Fibroblast of lung (primary cell): ENCODE measurements at places on chromosomes 1 and 21. TPM values are rescaled to one million over a fixed set of nuclear protein-coding genes. Genes with fewer than 3 reads are reported as not detected.

PCBP3 gene
- 1.7 and 5.1 TPM in 2 replicates for total RNA-seq

TMEM269 gene
- 0.17 TPM in 1 of 2 replicates, not detected in the other for total RNA-seq

TMIGD3 gene
- not detected in 2 replicates for total RNA-seq

LAMC2 gene
- 0.99 and 2.8 TPM in 2 replicates for total RNA-seq

FAM78B gene
- 0.33 and 0.51 TPM in 2 replicates for total RNA-seq

RGS1 gene
- total RNA-seq = under 0.01 and 0.50 TPM in 2 replicates

SIM2 gene
- total RNA-seq = not detected in 2 replicates

COL16A1 gene
- total RNA-seq = 80.3 and 150 TPM in 2 replicates

XCL1 gene
- total RNA-seq = not detected in 2 replicates

CFHR1 gene
- under 0.01 and 0.50 TPM in 2 replicates for total RNA-seq

PUSL1 gene
- total RNA-seq = 12.7 and 13.1 TPM in 2 replicates

ARHGEF10L gene
- 13.1 and 24.3 TPM in 2 replicates for total RNA-seq

RGS8 gene
- total RNA-seq = not detected in 2 replicates

NMNAT2 gene
- total RNA-seq = under 0.01 TPM in 2 replicates

TMOD4 gene
- not detected in 2 replicates for total RNA-seq

C1orf87 gene
- under 0.01 and 0.50 TPM in 2 replicates for total RNA-seq

NPPB gene
- not detected in 2 replicates for total RNA-seq

IL22RA1 gene
- total RNA-seq = under 0.01 TPM in 1 of 2 replicates, not detected in the other

RGS2 gene
- total RNA-seq = 18.2 and 31.7 TPM in 2 replicates

CAMK2N1 gene
- 44.2 and 79.9 TPM in 2 replicates for total RNA-seq

FALEC gene
- 0.83 and 1.0 TPM in 2 replicates for total RNA-seq

TSACC gene
- 0.50 TPM in 1 of 2 replicates, not detected in the other for total RNA-seq

IBA57 gene
- total RNA-seq = 3.6 and 3.8 TPM in 2 replicates

PLEKHG5 gene
- total RNA-seq = 1.3 and 3.3 TPM in 2 replicates

TRIM58 gene
- total RNA-seq = under 0.01 and 0.50 TPM in 2 replicates

ELOA gene
- 15.9 and 19.3 TPM in 2 replicates for total RNA-seq

OR2T29 gene
- not detected in 2 replicates for total RNA-seq

OXCT2 gene
- total RNA-seq = 5.4 and 6.4 TPM in 2 replicates

PEX10 gene
- 31.6 and 33.4 TPM in 2 replicates for total RNA-seq

ITLN2 gene
- total RNA-seq = not detected in 2 replicates

CDK18 gene
- 0.33 and 1.5 TPM in 2 replicates for total RNA-seq

ASAP3 gene
- total RNA-seq = 73.2 and 79.1 TPM in 2 replicates

ENO1 gene
- 963 and 971 TPM in 2 replicates for total RNA-seq

NEXN gene
- total RNA-seq = 16.2 and 24.4 TPM in 2 replicates

ANGPTL3 gene
- total RNA-seq = not detected in 2 replicates

HUNK gene
- total RNA-seq = under 0.01 and 0.33 TPM in 2 replicates

PAPPA2 gene
- 4.1 and 5.4 TPM in 2 replicates for total RNA-seq

QSOX1 gene
- total RNA-seq = 1,004 and 1,312 TPM in 2 replicates

GBP2 gene
- 70.7 and 96.8 TPM in 2 replicates for total RNA-seq

PTPRC gene
- total RNA-seq = under 0.01 TPM in 2 replicates

GOLT1A gene
- total RNA-seq = 0.50 TPM in 1 of 2 replicates, not detected in the other

TDRD5 gene
- not detected in 2 replicates for total RNA-seq

POTED gene
- total RNA-seq = not detected in 2 replicates

LRRC42 gene
- 29.8 and 34.0 TPM in 2 replicates for total RNA-seq

ACTA1 gene
- not detected in 2 replicates for total RNA-seq

SH3BGR gene
- 3.3 and 6.8 TPM in 2 replicates for total RNA-seq
